ENCODE measurements at places on chromosomes 2 and 18.

DNA sequence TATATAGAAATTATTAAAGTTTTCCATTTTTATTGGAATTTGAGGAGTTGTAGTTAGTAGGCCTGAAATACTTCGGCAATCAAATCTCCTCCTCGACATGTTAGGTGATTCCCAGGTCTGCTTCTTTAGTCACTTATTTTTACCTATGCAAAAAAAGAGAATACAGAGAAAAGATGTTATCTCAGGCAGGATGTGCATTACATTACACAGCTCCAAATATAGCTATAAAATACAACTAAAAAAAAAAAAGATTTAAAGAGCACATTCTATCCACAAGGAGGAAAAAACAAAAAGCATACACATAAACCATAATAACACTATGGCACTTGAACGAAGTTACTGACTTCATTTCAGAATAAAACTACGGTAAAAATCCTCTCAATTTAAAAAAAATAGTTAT, 8.1 kb downstream of the STK17B start:
- no peak for DNase-seq

- DNase-seq, result no peak
Observed at GRCh38 chr2:203960811-203961210, 24.2 kb downstream of the ICOS start.

DNA sequence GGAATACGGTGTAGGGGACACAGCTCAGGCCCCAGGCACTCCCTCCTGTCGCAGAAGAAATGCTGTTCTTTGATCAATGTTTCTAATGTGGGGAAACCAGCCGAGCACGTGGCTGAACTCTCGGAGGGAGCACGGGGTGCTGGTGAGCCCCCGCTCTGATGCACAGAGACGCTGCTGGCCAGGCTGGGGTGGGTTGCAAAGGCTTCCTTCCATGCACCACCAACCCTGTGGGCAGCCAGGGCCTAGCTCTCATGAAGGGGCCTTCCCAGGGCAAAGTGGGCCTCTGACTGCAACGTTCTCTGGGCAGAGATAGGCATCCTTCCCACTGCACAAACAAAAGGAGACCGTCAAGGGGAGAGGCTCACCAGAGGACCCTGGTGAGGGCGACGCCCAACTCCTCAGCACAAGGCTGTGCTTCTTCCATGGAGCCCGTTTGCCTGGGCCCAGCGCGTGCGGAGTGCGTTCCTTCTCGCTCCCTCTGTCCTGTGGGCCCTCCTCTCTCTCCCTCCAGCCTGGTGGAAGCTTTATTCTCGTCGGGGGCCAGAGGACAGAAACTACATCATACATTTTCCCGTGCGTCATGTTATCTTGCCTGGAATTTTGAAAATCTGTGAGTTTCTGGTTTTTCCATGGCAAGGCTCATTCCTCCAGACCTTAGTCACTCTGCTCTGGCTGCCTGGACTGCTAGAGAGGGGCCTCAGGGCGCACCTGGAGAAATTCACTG, 61.1 kb upstream of the SP3 start:
- DNase-seq, result no peak

DNA sequence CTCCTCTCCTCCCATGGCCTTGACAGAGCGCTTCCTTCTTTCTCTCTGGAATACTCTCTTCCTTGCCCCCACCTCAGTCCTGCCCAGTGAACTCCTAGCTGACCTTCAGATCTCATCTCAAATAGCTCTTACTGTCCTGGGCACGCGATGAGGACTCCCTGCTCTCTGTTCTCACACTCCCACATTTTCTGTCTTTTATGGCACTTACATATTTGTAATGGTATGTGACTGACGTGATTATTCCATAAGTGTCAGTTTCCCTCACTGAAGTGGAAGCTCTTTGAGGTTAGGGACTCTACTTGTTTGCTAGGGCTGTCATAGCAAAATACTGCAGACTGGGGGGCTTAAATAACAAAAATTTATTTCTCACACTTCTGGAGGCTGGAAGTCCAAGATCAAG, 1.7 kb upstream of the DYSF start:
- DNase-seq, result no peak

- DNase-seq, result no peak
Observed at GRCh38 chr2:236626391-236627150, 56.9 kb downstream of the ACKR3 start.

DNA sequence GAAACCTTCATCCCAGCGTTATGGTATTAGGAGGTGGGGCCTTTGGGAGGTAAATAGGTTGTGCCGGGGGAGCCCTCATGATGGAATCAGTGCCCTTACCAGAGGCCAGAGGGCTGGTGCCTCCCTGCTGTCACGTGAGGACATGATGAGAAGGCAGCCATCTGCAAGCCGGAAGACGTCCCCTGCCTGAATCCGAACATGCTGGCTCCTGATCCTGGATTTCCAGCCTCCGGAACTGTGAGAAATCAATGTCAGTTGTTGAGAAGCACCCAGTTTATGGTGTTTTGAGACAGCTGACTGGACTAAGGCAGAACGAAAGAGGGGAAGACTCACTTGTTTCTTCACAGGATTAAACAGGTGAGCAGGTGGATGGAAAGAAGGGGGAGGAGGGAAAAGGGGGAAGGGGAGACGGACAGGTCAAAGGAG, 13.0 kb upstream of the KLF11 start:
- no peak for DNase-seq

DNA sequence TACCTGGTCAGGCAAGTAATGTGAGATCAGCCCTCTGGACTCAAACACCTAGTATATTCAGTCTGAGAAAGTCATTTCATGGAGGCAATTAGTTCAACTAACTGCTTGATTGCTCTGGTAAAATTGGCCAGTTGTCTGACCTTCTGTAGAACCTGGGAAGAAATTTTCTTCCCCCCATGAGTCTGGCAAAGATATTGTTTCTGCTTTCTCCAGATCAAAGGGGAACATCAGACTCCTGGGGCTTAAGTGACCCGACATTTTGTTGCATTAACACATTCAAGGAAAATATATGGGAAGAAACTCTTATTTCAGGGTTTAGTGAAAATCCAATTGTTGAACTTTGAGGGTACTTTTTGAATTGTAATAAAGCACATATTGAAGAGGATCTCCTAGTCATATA, 375.1 kb downstream of the SUCLG1 start:
- no peak for DNase-seq

GRCh38 chr2:219946529-219946928, 319.1 kb downstream of the SLC4A3 start:
- no peak for DNase-seq

GRCh38 chr18:25103468-25104155, 248.4 kb downstream of the ZNF521 start:
- DNase-seq, result no peak

- DNase-seq, result no peak
Observed at GRCh38 chr18:5732318-5732717, 163.0 kb downstream of the TMEM200C start.

DNA sequence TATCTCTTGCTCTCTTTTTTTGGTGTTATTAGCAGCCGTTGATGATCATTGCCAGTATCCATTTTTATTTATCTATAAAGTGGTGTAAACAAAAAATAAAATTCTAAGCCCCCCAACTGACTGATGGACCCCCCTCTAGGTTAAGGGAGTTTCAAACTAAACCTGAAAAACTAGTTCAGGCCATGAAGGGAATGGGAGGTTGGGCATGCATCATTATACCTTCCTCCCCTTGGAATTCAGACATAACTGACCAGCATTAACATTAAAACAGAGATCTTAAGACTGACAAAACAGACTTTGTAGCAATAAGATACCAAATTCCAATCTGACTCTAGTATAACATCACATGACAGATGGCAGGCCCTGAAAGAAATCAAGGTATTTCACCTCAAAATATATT, 20.2 kb downstream of the RALBP1 start:
- DNase-seq, result no peak

DNA sequence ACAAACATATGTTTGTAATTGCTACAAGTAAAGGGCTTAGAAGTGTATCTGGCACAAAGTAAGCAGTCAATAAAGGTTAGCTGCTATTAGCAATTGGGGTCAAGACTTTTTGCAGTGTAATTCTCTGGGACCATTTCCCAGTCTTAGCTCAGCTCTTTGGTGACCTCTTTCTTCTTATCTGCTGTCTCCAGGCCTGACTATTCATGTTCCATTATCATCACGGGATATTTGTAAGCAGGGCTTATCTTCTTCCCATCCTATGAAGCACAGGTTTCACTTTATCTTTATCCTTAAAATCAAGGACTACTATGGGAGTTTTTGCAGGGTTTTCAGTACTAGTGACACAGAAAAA, 131.7 kb downstream of the DOCK10 start:
- no peak for DNase-seq

DNA sequence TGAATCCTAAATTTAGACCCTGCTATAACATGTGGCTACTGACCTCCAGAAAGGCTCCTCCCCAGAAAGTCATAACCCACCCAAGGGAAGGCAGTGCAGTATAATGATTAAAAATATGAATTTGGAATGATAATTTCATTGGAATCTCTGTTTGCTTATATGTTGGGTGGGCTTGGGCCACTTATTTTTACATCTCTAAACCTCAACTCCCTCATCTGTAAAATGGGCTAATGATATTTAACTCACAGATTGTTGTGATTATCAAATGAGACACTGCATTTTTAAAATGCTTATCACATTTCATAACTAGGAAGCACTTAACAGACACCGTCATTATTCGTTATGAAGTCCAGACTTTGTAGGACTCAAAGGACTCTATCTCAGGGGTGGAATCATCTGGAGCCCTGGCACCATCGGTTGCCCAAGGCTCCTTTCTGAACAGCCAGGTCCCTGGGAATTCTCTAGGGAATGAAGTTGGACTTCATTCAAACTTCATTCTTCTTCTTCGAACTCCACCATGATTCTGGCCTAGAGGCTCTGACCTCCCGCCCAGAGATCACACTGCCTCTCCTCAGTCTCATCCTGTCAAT, 33.1 kb upstream of the RMDN2 start:
- DNase-seq, result no peak

DNA sequence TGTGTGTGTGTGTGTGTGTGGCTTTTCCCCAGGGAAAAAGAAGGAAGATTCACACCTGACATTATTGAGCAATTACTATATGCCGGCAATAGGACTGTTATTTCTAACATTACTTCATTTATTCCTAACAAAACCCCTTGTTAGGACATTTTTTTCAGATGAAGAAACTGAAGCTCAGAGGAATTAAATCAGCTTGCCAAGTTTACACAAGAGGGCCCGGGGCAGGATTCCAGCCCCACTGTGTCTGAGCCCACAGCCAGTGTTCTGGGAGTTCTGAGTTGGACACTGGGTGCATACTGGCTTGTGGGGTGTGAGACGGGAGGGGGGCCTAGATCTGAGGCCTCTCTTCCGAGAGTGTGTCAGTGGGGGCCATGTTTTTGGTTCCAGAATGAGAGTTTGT, 9.9 kb downstream of the TOGARAM2 start:
- no peak for DNase-seq

DNA sequence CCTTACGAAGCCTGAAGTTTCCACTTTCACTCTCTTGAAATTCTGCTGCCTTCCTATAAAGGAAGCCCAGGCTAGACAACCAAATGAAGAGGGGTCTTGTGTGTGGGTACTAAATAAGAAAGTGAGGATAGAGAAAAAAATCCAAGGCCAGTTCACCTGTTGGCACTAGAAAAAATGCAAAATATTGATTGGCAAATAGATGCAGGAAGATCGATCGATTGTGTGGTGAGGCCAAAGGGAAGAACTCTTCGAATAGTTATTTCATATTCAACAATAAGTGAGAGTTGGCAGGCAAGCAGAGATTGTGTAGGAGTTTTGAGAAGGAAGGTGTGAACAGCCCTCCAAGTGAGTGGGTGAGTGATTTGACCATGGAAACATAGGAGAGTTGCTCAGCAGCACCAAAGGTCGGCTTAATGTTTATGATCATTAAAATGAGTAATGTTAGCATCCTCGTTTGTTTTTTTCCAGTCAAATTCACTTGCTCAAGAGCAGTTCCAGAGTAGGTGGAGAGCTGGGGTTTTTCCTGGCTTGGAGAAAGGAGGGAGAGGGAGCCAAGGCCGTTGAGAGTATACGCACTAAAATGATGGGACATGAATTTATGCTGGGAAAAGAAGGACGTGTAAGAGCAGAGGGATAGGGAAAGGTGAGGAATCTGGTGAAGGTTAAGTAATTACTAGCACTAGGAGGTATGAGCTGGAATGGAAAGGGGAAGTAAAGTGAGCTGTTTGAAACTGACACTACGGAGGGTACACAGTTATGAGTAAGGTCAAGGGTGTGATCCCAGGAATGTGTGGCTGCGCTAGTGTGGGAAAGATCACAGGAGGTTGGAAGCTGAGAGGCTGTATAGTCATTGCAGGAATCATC, 1.1 kb upstream of the NAPG start:
- no peak for DNase-seq

DNA sequence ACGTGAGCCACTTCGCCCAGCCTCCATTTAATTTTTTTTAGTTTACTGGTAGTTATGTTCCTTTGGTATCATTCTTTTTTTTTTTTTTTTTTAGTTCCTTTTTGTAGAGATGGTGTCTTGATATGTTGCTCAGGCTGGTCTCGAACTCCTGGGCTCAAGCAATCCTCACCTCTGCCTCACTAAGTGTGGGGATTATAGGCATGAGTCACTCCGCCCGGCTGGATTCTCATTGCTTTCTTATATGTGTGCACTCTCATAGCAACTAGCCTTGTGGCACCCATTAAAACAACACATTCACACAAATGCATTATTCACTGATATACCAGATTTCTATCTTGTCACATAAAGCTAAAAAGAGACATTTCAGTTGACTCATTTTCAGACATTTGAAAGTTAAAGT, 4.2 kb downstream of the TTC27 start:
- no peak for DNase-seq

GRCh38 chr2:120826260-120826648, 90.6 kb downstream of the GLI2 start:
- DNase-seq, result no peak

GRCh38 chr2:236904389-236905263, 181.1 kb upstream of the COPS8 start:
- no peak for DNase-seq

DNA sequence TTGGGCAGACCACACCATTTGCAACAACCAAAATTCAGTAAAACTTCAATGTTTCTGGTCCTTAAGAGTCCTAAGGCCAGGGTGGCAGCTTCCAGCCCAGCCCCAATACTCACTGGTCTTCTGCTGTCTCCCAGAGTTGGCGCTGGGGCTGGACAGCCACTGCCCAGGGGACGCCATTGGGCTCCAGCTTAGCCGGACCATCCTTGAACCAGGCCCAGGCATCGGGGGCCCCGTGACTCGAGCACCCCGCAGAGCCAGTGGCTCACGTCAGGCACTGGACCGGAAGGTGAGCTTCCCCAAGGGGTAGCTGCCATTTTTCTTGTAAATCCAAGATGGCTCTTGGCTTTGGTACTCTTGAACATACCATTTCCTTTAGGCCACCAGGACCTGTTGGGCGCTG, 21.8 kb downstream of the SNED1 start:
- no peak for DNase-seq

DNA sequence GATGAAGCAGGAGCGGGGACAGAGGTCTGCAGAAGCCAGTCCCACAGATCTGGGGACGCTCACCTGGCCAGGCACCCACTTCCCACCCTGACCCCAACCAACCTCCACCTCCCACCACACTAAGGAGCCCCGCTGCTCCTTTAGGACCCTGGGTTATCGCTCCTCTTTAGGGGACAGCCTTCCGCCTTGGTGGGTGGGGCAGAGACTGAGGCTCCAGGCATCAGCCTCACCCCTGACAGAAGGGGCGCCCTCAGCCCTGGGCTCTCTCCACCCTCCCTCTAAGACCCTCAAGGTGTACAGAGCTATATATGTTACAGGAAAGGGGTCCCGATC, 33.5 kb upstream of the SLC66A3 start:
- DNase-seq, result no peak
